ENCODE measurements at places on chromosomes 12 and 14.

- no peak for DNase-seq
These were observed 377.7 kb downstream of the SLC16A7 start for GRCh38 chr12:59973515-59973914.

DNA sequence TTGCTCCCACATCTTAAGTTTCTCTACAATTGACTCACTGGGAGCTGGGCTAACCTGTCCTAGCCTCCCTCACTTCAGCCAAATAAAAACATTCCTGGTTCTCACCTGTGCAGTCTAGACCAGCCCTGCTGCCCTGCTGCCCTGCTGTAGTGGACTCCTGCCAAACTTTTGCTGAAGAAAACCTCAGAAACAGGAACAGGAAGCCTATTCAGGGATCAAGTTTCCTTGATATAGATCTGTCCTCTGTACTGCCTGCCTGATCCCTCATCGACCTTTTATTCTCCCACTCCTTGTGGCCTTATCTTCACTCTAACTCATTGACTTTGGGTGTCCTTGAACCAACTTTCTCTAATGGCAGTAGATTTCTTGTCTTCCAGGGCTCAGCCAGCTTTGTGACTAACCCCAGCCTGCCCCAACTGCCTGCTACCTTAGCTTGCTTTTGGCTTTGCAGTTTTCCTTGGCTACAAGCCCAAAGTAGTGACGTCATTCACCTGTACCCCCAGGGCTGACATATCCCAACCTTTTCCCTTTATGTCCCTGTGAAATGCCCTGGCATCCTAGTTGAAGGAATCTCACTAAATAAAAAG lies 234.8 kb downstream of the DUSP6 start:
- DNase-seq, result no peak

- peak; percentile 48 for DNase-seq
These were observed 34.9 kb upstream of the TUBA1A start for GRCh38 chr12:49223590-49224369.

- DNase-seq, result no peak
These were observed 505.0 kb upstream of the FLRT2 start for GRCh38 chr14:85024931-85025330.

GRCh38 chr12:23687947-23688346 lies 261.5 kb downstream of the SOX5 start:
- no peak for DNase-seq

GRCh38 chr14:95507174-95507573 lies 9.3 kb downstream of the SYNE3 start:
- DNase-seq, result peak; percentile 93

DNA sequence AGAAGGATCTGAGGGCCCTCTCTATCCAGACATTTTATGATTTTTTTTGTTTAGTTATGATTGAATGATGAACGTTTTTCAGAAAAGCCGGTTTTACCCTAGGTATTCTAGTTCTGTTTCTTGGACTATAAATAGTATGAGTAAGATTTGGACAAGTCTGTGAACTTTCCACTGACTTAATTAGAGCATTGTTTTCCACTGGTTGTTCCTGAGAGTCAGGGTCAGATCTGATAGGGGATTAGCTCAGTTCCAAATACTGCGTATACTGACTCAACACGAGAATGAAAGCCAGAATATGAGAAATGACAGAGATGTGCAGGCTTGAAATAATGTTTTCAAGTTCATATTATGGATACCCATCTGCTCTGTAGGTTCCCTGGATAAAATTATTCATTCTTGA lies 361.6 kb downstream of the AEBP2 start:
- DNase-seq, result no peak

- DNase-seq, result no peak
These were observed 33.4 kb upstream of the PNMA1 start for GRCh38 chr14:73747379-73748211.

GRCh38 chr14:75428230-75429104 lies 645 bp downstream of the JDP2 start:
- peak; percentile 24 for DNase-seq
